ENCODE measurements at places on chromosomes 4 and X.

- no peak for DNase-seq
These were observed 904.1 kb downstream of the RPA4 start for GRCh38 chrX:97787849-97788248.

DNA sequence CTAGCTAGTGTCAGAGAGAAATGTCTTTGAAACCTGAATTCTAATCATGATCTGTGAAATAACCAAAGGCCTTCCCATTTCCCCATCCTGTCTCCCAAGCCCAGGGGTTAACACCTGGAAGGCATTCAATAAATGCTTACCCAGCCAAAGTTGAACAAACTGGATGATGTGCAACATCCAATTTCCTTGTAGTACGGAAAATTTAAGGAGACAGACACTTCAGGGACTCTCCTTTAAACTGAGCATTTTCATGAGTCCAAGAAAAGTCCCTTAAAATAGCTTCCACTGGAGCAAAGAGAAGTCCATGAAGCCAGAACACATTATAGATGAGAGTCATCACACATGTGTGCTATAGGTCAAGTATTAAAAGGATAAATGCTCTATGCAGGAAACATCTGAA lies 271.2 kb downstream of the RAB28 start:
- no peak for DNase-seq

GRCh38 chr4:75886104-75886503 lies 16.1 kb downstream of the PPEF2 start:
- no peak for DNase-seq

DNA sequence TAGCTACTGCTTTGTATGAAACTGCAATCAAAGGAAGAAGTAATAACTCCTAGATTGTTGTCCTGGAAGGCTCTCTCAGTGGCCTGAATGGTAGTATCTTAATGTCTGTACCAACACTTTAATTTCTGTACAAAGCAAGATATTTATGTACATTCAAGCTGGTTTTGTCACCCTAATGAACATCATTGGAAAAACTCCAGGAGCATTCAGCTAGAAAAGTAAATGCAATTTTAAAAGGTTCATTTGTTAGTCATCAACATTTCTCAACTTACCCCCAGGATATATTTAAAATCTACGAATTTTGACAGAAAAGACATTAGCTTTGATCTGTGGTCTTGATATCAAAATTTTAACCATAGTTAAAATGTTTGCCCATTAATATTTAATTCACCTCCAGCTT lies 80.0 kb upstream of the FGF13 start:
- no peak for DNase-seq

- no peak for DNase-seq
These were observed 132.7 kb upstream of the NR3C2 start for GRCh38 chr4:148574911-148575310.

- no peak for DNase-seq
These were observed 131.4 kb downstream of the SLITRK2 start for GRCh38 chrX:145949056-145949455.
